Activated naive CD4-positive, alpha-beta T cell treated with anti-CD3 and anti-CD28 coated beads, Interleukin-2, amount 10 ng/mL, durations not matched to agents 7 days and 5 days (primary cell): ENCODE measurements at places on chromosomes 2 and 18.

DNA sequence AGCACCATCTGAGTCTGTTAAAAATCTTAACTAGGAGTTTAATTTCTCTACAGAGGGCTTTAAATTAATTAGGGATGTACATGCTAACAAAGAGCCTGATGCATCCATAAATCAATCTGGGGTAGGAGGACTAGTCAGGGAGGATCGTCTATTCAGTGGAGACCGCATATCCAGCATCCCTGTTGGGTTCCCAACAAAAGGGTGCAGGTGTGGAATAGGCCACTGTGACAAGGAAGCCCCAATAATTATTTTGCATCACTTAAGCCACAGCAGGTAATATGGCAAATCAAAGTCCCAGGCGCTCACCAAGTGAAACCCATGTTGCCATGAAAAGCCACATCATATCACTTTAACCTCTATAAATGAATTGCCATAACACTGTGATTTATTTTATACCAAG is 392.3 kb downstream of the NCKAP5 start:
- no peak for DNase-seq

- DNase-seq = no peak
Measured at GRCh38 chr2:26235089-26235488, 9.3 kb downstream of the HADHA start.

DNA sequence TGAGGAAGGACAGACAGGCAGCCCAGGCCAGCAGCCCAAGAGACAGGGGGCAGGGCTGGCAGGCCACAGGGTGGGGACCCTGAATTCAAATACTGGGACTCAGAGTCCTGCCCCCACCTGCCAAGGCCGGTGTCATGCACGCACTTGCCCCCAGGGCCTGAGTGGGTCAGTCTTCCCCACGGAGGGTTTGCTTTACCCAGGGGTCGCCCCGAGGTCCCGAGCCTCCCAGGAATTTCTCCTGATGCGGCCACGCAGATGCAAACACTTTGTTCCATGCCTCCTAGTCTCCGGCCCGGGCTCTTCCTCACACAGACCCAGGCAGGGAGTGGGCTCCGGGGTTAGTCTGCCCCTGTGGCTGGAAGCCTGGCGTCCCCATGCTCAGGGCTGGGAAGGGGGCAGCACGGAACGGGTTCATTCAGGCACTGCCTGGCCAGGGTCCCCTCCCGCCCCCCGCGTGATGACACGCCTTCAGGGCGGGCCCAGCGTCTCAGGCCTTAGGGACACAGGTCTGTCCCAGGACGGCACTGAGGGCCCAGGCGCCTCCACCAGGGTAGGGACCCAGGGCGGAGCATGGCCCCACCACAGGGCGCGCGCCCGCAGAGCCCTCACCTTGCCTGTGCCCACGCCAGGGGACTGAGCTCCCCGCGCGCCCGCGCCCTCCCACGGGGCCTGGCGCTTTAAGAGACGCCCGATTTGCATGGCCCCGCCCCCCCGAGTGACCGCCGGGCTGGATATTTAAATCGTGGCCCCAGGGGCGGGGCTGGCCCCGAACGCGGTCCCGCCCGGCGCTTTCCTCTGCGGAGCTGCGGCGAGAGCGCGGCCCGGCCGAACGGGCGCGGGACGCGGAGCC is at the start of gene SNED1:
TSS of gene SNED1 (plus strand) at position 763 of the 850 bp plus-strand sequence. CDS start 220 bp downstream, outside the sequence.
- DNase-seq = peak; percentile 79

DNA sequence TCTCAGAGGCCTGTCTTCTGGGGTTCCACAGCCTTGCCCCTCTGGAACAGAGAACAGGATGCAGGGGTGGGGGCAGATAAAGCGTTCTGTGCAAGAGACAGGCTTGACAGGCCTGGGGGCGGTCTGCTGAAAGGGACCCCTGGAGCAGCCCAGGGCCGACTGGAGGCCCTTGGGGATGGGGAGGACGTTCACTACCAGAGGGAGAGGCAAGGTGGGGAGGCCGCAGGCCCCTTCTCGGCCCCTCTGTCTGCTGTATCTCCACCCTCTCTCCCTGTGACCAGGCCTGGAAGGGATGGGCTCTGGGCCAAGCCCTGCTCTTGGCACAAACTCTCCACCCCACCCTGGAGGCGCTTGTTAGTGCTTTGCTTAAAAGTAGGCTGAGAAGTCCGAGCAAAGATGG is 27.3 kb upstream of the INHBB start:
- DNase-seq = no peak

- no peak for DNase-seq
Measured at GRCh38 chr18:22253676-22254075, 84.3 kb downstream of the GATA6 start.

DNA sequence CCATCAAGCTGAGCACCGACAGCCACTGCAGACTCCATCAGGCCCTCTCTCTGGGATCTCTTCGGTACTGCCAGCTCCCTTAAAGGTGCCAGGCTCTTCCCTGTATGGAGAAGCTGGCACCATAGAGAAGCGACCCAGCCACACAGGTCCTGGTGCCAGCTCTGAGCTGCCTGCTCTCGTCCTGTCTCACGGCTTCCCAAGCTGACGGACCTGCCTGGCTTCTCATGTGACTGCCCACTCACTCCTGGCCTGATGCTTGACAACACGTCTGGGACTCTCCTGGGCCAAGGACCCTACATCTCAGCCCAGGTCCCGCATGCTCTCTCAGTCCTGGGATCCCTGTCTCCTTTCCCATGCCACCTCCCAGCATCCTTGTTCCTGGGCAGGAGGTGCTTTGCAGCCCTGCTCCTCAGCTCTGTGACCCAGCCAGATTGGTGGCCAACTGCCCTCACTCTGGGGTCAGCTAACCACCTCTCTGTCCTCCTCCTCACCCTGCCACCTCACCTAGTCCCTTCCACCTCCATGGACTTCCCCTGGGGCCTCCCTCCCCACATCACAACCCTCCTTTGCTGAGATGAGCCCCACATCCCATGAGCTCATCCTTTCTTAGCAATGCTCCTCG is 12.5 kb upstream of the ATOH8 start:
- no peak for DNase-seq

- DNase-seq = no peak
Measured at GRCh38 chr2:52429171-52429570, 1338.4 kb upstream of the CHAC2 start.

DNA sequence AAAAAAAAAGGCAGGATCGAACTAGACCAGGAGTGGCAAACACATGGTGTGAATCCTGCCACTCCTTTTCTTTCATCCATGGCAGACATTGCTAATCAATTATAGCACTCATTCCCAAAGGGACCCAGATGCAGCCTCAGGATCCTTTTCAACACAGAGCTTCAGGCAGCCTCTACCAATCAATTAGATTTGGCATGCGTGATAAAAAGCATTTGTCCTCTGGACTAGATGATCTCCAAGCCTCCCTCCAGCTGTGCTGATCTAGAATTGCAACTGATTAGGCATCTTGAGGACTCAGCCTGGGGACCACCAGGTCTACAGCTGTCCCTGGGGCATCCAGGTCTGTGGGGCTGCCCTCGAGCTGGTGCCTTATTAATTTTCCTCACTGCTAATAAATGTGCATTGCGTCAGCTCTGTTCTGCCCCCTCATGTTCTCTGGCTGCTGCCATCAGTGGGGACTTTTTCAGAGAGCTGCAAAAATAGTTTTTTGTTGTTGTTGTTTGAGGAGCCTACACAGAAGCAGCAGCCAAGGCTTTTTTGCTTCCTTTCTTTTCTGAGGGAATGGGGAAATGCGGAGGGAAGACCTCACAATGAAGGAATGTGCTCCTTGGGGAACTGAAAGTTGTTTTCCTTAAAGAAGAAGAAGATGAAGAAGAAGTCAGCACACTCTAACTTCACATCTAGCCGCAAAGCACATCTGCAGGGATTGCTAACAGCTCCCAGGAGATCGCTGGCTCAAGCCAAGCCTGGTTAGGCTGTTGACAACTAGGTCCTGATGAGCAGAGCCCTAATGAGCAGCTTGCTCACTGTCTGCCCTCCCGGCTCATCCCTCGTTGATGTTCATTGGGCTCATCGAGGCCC is 8.8 kb upstream of the ATOH8 start:
- DNase-seq = no peak

GRCh38 chr2:130366720-130367119 is 10.9 kb downstream of the PTPN18 start:
- DNase-seq = no peak

DNA sequence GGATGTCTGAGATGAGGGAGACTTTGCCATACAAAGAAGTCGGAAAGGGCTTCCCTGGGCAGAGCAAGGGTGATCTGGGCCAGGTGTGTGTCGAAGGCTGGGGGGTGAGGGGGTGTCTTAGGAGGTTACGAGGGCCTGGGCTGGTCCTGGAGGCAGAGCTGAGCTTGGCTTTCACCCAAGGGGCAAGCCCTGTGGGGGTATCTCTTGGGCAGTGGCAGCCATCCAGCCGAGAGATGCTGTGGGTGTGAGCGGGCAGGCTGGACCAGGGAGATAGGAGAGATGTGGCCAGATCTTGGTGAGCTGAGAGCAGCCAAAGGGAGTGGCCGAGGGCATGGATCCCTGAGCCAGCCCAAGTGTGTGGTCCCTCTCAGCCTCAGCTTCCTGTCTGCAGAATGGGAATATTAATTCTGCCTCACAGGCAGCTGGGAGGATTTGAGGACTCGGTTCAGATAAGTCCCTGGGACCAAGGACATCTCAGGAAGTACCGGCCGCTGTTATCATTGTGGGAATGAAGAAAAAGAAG is 33.0 kb downstream of the MAL start:
- no peak for DNase-seq

- DNase-seq = no peak
Measured at GRCh38 chr2:234805836-234806235, 146.0 kb upstream of the SH3BP4 start.

DNA sequence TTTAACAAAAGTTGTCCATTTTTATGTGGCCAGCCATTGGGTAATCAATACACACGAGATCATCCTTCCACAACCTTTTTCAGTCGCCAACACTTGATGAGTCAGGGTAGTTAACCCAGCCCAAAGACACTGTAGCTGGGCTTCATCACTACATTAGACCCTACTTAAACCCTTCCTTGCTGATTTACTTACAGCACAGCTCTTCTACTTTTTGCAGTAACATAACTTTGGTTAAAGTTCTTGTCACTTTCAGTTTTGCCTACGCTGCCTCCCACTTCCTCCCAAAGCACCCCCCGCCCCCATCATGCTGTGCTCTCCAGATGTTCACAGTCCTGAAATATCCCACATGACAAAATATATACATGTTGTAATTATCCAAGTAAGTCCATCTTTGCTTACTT is 103.6 kb downstream of the CDK15 start:
- peak; percentile 51 for DNase-seq

DNA sequence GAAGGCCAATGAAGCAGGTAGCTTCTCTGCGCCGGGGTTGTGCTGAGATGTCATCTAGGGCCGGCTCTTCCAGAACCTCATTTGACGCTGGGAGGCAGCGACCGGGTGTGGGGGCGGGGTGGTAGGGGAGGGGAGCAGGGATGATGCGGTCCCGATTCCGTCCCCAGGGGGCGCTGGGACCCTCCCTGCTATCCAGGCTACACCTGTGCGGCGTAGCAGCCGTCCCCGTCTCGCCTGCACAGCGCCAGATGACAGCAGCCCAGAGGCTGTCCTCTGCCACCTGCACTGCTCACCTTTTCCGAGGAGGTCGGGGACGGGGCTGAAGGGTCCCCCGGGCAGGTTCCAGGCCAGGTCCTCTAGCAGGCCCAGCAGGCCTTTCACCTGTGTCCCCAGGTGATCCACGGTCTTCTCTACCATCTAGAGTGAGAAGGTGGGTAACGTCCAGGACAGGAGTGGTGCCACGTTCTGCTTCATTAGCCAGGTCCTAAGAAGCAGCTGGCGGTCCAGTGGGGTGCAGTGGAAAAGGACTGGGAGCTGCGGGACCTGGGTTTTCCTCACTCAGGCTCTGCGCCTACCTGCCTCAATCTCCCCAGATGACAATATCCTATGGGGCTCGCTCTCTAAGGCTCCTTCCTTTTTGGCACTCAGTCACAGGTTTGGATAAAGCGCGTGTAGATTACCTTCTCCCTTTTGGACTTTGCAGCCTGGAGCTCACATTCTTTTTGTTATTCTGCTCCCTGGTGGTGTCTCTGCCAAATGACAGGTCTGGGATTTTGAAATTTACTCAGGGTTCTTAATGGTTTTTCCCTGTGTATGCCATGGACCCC is 56.0 kb upstream of the RAB6C start:
- DNase-seq = peak; percentile 27

GRCh38 chr18:9688036-9688741 is 19.9 kb upstream of the RAB31 start:
- no peak for DNase-seq

DNA sequence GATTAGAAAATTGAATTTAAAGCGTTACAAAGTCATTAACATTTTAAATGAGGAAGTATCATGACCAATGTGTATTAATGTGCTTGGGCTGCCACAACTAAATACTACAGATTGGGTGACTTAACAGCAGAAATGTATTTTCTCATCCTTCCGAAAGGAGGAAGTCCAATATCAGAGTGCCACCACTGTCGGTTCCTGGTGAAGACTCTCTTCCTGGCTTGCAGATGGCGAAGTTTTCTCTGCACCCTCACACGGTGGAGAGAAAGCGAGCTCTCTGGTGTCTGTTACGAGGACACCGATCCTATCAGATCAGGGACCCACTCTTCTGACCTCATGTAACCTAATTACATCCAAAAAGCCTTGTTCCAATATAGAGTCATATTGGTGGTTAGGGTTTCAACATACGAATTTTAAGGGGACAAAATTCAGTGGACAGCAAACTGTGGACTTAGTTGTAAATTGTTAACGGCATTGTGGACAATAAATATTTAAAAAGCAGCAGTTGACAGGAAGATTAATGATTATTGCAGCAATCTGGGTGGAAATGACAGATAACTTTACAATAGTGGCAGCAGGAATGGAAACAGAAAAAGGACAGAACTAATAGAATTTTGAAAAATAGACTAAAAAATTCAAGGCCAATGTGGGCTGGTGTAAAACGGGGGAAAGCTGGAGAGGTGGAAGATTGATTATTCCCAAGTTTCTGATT is 35.1 kb upstream of the CYRIA start:
- DNase-seq = no peak

DNA sequence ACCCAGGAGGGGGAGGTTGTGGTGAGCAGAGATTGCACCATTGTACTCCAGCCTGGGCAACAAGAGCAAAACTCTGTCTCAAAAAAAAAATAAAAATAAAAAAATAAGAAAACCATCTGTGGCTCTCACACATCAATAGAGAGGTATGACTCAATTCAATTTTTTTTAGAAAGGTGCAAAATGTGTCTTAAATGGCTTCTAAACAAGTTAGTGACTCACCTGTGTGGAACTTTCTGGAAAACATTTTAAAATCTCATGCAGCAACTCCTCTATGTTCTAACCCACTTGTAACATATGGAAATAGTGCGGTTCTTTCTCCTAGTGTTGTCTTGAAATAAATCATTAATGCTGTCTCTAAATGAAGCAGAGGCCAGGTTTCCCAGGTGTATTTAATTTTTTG is 10.7 kb upstream of the SULT1C4 start:
- no peak for DNase-seq

- no peak for DNase-seq
Measured at GRCh38 chr2:164014068-164014731, 278.4 kb upstream of the FIGN start.

- DNase-seq = no peak
Measured at GRCh38 chr2:63052411-63053080, 1.9 kb downstream of the OTX1 start.
